Keratinocyte (primary cell): ENCODE measurements at places on chromosomes 6 and 20.

DNA sequence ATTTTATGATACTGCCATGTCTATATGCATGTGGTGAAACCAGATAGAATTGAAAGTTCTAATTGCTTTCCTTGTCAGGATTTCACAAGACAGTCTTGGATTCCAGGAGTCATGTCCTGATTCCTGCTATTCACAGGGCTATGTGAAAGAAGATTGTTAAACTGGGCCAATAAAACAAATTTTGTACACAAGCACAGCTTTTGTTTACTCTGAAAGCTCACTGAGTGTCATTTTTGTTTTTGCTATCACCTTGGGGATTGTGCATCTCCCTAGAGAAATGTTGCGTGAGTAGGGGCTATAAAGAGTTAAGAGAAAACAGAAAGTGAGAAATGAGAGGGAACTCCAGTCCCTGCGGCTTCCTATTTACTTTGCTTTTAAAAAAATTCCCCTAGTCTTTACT lies 627.5 kb downstream of the PKHD1 start:
- no peak for DNase-seq

DNA sequence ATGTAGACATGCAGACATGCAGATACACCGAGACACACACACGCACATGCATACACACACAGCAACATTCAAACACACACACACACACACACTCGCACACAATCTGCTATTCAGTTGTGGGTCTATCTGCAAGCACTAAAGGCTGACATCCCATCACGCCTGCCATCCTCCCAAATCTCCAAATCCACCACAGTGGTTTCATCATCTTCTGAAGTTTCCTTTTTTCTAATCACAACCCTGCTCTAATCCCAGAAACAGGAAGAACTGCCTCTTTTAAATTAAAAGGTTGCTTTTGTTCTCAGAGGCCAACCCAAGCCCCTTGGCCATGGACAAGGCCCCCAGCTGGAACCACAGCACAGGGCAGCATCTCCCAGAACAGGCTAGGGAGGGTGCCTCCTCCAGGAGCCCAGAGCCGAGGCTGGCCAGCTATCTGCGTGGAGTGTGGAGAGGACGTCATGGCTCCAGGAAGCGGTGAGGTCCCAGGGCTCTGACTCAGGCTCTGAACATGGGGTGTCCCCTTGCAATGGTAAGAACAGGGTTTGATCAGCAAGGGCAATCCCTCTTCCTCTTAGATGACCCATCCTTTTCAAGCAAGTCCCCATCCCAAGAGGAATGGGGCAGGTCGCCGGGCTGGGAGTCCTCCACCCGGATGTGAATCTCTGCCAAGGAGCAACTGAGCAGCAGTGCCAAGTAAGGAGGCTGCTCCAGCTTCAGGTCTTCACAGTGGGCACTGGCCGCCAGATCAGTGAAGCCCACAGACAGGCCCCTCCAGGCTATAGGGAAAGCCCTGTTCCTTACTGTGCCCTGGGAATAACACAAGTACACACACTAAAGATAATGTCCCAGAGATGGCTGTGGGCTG lies 14.7 kb downstream of the FOXF2 start:
- no peak for DNase-seq

DNA sequence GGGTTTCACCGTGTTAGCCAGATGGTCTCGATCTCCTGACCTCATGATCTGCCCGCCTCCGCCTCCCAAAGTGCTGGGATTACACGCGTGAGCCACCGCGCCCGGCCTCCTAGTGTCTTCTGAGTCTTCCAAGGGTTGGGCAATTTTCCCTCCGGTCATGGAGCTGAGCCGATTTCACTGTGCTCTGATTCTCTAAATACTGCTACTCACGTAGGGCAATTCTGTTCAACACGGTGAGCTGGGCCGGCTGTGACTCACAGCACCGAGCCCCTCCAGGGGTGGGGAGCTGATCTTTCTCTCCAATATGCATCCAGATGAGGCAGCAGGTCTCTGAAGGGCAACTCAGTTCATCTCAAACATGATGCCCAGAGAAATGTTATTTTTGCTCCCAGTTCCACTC lies 71.6 kb upstream of the CD93 start:
- no peak for DNase-seq

DNA sequence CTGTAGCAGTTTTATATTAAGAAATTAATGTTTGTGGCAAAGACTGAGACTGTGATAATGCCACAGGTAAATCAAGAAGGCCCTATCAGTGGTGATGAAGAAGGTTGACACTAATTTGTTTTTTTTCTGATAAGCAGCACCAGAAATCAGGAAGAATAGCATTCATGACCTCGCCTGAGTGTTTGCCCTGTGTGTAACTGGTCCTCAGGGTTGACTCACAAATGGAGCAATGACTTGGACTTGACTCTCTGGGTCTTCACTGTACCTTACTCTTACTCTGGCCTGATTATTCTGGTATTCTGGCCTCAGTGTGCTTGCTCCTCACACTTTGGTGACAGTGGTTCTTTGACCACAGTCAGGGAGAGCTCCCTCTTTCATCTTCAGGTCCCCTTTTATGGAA lies 243.9 kb downstream of the HAO1 start:
- no peak for DNase-seq

DNA sequence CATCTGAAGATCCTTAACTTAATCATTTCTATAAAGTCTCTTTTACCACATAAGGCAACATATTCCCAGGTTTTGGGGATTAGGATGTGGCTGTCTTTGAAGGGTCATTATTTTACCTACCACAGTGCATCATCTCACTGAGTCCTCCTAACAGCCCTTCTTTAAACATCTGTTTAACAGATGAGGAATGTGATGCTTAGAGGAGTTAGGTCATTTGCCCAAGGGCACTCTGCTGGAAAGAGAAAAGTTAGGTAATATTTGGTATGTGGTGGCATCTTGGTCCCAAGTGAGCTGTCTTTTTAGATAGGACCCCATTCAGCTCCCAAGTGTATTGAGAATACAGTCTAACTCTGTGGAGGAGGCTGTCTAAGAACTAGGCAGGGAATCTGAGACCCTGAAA lies 11.0 kb downstream of the MMP24 start:
- DNase-seq = no peak

GRCh38 chr6:33967966-33968724 lies 164.3 kb upstream of the MLN start:
- no peak for DNase-seq

DNA sequence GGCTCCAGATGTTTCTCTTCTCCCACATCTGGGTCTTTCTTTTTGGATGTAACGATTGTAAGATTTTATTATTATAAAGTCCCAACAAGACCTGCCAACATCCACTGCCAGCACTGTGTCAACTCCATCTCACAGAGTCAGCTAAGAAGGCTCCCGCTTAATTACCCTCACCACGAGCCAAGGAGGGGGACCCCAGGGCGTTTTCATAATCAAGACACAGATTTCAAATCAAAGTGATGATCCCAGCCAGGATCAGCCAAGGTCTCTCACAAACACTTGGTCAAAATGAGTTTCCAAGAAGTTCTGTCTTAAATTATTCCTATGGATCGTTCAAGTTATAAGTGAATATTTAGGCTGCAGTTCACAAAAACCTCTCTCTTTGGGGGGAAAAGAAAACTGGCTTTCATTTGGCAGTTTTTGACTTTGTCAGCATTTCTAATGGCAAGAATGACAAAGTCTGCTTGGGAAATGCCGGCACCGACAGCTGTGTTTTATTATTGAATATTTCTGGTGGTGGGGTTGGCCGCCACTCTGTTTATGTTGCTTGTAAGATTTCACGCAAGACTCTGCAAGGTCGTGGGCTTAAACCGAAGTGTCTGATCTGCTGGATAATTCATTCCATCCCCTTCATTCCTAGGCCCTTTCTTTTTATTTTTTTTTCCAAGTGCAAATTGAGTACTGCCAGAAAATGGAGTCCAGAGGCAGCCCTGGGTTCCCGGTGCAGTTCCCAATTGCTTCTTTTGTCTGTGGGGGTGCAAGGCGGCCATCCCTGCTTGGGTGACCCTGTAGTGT lies 170.2 kb upstream of the PMEPA1 start:
- DNase-seq = no peak

DNA sequence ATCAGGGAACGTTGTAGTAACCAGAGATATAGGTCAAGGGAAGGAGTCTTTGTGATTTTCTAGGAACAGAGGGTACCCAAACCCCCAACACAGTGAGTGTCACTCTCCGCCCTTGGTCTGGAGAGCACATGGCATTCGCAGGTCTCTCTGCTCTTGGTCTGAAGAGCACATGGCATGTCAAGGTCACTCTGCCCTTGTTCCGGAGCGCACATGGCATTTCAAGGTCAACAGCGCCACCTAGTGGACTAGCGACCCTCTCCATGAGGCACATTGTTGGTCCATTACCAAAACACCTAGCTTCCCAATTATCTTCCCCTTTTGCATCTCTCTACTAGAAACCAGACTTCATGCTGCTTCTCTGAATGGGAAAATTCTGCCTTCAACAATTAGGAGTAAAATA lies 260.0 kb downstream of the C6orf118 start:
- DNase-seq = no peak

DNA sequence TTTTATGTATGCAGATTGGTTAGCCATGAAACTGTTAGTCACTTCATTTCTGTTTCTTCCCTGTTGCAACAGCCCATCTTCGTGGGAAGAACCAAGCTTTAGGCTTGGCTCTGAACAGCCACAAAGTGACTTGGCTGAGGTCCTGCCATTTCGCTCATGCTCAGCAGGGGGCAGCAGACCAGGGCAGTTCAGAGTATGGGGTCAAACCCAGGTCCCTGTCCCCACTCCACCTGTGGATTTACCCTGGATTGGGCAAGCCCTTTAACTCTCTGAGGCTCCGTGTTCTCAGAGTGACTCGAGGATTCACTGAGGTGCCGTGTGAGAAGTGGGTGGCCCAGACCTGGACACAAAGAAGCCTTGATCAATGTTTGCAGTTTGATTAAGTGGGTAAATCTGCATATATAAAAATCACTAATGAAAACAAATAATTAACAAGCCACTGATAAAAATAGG lies 19.8 kb upstream of the MAP1LC3A start:
- no peak for DNase-seq

DNA sequence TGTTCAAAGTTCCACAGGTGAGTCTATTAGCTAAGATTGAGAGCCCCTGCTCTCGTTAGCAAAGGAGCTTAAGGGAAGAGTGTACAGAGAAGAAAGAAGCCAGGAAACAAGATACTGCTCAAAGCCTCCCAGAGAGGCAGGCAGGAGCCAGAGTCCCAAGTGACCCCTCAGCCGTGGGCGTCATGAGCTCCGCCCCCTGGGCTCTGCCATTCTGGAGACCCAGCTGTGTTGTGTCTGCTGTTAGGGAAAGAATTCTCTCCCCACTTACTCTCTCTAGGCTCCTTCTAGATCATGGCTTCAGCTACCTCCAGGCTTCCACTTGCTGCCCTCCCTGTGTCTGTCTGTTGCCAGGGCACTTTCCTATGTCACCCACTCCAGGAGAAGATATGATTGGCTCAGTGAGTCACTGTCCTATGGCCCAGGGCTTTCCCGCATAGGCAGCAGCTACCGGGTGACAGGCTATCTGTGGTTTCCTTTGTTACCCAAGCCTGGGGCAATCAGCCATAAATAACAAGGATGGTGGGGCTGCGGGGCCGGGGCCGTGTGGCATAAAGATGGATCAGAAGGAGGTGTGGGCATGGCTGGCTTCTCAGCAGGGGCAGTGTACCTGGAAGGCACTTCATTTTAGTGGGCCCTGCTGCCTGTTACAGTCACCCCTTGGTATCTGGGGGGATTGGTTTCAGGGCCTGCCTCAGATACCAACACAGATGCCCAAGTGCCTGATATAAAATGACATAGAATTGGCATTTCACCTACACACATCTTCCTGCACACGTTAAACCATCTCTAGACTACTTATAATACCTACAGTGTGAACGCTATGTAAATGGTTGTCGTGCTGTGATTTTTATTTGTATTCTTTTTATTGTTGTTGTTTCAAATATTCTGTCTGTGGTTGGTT lies 118.9 kb downstream of the ARMC2 start:
- no peak for DNase-seq

DNA sequence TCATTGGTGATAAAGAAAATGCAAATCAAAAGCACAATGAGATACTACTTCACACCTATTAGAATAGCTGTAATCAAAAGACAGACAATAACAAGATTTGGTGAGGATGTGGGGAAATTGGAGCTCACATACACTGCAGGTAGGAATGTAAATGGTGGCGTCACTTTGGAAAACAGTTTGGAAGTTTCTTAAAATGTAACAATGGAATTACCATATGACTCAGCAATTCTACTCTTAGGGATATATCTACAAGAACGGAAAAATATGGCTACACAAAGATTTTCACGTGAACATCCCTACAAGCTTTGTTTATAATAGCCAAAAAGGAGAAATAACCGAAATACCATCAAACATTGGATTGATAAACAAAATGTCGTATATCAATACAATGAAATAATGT lies 270.4 kb downstream of the DOK5 start:
- no peak for DNase-seq

DNA sequence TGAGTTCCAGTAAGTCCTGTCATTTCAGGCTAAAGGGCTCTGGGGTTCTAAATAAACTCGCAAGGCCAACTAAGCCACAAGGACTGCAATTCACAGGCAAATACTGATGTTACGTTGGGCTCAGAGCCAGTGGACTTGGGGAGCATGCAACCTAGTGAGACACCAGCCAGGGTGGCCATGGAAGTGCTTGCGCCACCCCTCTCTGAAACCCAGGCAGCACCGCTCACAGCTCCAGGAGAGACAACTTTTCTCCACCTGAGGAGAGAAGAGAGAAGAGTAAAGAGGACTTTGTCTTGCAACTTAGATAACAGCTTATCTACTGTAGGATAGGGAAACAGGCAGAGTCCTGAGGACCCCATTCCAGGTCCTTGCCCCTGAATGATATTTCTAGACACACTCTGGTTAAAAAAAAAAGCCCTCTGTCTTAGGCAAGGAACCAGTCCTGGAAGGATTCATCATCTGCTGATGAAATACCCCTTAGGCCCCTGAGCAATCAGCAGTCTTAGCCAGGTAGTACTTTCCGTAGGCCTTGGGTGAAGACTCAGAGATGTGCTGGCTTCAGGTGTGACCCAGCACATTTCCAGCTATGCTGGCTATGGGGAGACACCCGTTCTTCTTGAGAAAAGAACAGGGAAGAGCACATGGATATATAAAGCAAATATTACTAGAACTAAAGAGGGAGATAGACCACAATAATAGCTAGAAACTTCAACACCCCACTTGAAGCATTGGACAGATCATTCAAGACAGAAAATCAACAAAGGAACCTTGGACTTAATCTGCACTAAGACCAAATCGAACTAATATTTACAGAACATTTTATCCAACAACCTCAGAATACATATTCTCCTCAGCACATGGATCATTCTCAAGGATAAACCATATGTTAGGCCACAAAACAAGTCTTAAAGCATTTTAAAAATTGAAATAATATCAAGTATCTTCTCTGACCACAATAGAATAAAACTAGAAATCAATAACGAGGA lies 31.5 kb upstream of the TBC1D32 start:
- DNase-seq = no peak

DNA sequence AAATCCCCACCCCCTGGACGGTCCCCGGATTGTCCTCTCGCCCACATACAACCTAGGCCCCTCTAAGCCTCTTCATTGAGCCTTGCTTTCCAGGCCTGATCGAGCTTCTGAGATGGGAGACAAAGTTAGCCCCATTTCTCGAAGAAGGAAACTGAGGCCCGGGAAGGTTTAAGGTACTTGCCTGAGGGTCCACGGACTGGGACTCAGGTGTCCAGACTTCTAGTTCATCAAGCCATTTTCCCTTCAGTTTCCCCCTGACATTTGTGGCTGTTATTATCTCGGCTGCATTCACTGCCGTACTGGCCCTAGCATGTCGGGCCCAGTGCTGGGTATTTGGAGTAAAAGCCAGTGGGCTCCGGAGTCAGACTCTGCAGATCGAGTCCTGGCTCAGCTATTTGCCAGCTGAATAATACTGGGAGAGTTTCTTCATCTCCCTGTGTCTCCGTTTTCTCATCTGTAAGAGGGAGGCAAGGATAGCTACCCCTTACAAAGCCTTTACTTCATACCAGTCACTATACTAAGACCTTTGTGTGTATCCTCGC lies 633 bp downstream of the RPRD1B start:
- no peak for DNase-seq
